T-helper 2 cell (primary cell): ENCODE measurements at places on chromosomes 3 and 15.

- no peak for DNase-seq
Observed at GRCh38 chr3:142003291-142003690, 126.8 kb downstream of the ATP1B3 start.

DNA sequence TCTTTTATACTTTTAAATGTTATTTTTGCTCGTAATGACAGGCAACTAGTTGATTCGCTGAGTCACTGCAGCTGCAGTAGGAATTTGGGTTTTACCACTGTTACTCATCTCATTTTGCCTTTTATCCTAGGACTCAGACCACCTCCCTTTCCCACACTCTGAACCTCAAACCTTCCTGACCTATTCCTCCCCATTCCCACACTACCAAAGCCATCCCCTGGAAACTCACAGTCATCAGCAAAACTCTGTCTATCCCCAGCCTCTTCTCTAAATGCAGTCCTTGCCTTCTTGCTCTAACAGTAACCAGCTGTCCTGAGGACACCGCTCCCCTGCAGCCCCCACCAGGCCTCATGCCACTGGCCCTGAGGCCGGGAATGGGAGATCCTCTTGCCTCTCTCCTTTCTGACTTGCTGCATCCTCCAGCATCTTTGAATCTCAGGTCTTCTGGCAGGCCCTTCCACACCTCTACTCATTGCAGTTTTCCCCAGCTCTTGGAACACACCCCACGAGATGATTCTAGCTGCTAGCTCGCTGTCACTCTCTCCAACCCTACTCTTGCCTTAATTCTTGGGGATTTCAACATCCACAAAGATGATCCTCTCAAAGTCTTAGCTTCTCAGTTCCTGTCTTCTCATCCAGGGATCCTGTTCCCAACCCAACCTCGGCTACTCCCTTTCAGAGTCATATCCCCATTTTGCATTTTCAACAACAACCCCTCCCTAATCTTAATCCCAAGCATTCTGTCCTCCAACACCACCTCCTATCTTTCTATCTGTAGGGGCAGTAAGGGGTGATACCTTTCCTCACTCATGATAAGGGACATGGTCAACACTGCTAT is 55.9 kb upstream of the C3orf80 start:
- DNase-seq = no peak

DNA sequence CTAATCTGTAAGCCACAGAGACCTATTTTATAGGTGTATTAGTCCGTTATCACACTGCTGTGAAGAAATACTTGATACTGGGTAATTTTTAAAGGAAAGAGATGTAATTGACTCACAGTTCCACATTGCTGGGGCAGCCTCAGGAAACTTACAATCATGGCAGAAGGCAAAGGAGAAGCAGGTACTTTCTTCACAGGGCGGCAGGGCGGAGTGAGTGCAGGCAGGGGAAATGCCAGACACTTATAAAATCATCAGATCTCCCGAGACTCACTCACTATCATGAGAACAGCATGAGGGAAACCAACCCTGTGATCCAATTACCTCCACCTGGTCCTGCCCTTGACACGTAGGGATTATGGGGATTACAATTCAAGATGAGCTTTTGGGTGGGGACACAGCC is 108.7 kb downstream of the GALK2 start:
- no peak for DNase-seq

GRCh38 chr3:124887177-124887931 is at the start of gene ITGB5:
Gene ITGB5, minus strand, starts transcription at chr3:124887365. Its CDS starts 365 bp downstream, at chr3:124887000.
- DNase-seq = peak; percentile 15

DNA sequence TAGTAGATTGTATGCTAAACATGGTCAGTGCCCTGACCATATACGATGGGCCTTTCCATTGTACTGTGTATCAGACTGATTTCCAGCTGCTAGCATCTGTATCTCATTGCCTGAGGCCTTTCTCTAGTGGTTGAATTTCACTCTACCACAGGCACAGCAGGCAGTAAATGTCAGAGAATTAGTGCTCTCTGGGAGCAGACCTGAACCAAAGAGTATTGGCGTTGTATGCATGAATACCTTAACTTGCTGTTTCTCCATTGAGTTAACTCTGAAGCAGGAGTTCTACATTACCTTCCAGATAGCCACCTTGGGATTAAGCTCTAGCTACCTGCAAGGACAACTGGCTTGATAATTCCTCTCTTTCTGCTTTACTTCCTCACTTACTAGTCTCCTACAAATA is 439.2 kb upstream of the EPHA3 start:
- no peak for DNase-seq

- DNase-seq = no peak
Observed at GRCh38 chr3:121330634-121331033, 215.2 kb downstream of the POLQ start.

DNA sequence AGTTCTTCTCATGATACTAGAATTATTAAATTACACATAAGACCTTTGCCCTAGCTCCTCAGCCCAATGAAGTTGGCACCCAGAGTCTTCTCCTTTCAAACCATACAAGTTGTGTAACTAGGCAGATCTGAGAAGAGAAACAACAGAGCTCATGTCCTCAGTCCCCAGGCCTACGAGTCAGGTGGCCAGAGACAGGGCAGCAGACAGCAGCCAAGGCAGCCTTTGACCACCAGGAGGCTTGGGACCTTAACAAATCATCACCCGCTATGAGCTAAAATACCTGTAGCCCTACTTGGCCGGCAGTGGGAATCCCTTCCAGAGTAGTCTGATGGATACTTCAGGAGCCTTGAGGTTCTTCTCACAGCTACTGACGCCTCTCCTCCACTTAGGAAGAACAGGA is 18.3 kb downstream of the STIMATE start:
- DNase-seq = no peak

- DNase-seq = no peak
Observed at GRCh38 chr3:10666621-10667020, 149.4 kb upstream of the SLC6A11 start.

- DNase-seq = no peak
Observed at GRCh38 chr3:36674816-36675215, 89.5 kb downstream of the DCLK3 start.

- DNase-seq = no peak
Observed at GRCh38 chr3:185479373-185479945, 19.4 kb downstream of the TMEM41A start.

- DNase-seq = no peak
Observed at GRCh38 chr3:117473981-117474538, 764.5 kb downstream of the TUSC7 start.

DNA sequence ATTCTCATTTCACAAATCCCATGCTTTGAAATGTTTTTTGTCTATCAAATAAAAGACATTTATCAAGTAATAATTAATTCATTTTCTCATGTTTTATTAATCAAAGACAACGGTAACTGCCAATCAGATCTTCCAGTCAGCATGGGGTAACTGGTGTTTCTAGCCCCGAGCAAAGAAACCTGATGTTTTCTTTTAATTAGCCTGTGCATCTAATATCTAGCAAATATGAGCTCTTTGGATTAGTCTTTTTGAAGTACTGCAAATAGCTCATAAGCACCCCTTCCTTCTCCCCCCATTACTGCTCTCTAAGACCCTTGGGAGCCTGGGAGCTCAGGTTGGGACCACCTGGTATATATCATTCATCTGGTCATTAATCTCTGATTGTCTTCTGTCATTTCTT is 43.1 kb upstream of the SRGAP3 start:
- no peak for DNase-seq

DNA sequence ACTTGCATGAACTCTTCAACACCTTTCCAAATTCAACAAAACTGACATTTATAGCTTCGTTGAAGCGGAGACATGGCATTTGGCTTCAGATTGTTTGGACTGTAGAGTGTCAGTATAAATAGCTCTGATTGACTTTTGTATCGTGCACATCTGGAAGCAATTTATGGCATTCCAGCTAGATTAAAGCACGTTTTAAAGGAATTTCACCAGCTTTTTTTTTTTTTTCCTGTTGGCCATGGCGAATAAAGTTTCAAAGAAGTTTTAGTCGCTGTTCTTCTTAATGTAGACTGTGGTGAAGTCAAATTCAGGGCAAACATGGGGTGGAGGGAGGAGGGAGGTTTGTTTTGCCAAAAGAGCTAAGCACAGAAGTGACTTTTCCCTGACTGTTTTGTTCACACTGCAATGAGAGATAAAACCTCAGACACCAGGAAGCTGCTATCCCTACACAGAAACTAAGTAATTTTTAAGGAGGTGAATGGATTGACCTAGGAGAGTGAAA is 391.0 kb upstream of the RARB start:
- no peak for DNase-seq

DNA sequence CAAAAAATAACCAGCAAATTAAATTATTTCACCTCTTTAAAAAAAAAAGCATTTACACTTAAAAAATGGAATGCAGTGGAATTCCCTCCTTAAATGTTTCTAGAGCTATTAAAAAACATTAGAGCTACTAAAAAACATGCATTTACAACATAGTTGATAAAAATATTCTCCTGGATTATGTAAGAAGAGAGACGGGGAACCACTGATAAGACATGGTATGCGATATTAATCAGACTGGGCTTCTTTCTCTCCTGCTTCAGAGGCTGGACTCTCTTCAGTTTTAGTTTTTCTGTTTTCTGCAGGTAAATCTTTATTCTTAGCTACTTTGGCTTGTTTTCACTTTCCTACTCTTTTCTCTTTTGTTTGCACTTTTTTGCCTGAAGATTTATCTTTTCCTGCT is 40.4 kb upstream of the WDR49 start:
- no peak for DNase-seq

- no peak for DNase-seq
Observed at GRCh38 chr3:169448501-169448900, 215.0 kb downstream of the MECOM start.

DNA sequence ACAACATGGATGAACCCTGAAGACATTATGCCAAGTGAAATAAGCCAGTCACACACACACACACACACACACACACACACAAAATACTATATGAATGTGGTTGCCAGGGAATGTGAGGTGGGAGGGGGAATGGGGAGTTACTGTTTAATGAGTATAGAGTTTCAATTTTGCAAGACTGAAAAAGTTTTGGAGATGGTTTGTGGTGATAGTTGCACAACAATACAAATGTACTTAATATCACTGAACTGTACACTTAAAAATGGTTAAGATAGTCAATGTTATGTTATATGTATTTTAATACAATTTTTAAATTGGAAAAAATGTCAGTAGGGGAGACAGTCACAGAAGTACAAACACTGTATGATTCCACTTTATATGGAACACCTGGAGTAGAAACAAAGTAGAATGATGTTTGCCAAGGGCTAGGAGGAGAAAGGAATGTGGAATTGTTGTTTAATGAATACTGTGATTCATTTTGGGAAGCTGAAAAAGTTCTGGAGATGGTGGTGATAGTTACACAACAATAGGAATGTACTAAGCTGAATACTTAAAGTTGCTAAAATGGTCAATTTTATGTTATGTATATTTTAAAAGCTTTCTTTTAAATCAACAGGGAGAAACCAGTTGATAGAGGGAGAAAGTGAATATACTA is 76.6 kb downstream of the RPL39L start:
- no peak for DNase-seq

DNA sequence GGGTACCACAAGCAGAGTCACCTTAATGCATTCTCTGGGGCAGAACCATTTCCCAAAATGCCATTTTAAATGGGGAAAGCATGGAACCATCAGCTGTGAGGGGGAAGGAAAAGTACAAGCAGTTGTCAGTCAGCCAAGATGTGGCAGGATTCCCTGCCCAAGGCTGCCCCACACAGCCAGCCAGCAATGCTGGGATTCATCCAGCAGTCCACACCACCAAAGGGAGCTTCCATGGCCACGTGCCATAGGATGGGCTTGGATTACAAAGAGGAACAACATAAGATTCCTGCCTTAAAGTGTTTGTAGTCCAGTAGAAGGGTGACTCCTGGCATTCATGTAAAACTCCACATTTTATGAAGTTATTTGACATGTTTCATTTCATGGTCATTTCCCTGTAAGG is 233.3 kb downstream of the SHOX2 start:
- DNase-seq = no peak

GRCh38 chr3:133548090-133548489 is 25.4 kb upstream of the CDV3 start:
- no peak for DNase-seq

GRCh38 chr3:88912294-88912877 is 195.0 kb upstream of the EPHA3 start:
- no peak for DNase-seq

GRCh38 chr3:17118771-17119170 is 234.0 kb downstream of the PLCL2 start:
- no peak for DNase-seq

GRCh38 chr15:101083336-101084045 is 164.3 kb downstream of the LRRK1 start:
- no peak for DNase-seq

DNA sequence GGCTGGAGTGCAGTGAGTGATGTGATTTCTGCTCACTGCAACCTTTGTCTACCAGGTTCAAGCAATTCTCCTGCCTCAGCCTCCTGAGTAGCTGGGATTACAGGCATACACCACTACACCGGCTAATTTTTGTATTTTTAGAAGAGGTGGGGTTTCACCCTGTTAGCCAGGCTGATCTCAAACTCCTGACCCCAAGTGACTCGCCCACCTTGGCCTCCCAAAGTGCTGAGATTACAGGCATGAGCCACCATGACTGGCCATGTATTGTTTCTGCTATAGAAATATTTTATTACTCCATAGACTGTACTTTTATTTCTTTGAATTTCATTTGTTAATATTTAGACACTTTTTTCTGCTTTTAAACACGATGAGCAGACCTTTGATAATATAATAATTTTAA is 60.4 kb downstream of the GTF2E1 start:
- no peak for DNase-seq

DNA sequence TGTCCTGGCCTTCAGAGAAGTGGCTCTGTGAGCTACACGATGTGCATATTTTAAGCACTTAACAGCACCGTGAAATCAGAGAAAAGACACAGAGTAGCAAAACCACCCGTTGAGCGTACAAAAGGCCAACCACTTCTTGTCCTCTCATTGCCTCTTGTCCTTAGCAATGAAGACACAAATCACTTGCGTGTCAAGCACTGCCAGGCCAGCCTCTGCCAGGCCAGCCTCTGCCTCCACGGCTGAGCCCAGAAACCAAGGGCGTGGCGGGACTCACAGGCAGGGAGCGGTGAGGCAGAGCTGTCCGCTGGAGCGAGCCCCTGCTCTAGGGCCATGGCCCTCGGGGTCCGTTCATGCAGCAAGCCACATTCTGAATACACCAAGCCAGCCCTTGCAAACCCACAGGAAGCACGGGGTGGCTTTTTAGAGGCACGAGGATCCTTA is 4.0 kb downstream of the MUC4 start:
- DNase-seq = no peak

- DNase-seq = no peak
Observed at GRCh38 chr15:52480990-52481389, 47.7 kb downstream of the MYO5A start.

DNA sequence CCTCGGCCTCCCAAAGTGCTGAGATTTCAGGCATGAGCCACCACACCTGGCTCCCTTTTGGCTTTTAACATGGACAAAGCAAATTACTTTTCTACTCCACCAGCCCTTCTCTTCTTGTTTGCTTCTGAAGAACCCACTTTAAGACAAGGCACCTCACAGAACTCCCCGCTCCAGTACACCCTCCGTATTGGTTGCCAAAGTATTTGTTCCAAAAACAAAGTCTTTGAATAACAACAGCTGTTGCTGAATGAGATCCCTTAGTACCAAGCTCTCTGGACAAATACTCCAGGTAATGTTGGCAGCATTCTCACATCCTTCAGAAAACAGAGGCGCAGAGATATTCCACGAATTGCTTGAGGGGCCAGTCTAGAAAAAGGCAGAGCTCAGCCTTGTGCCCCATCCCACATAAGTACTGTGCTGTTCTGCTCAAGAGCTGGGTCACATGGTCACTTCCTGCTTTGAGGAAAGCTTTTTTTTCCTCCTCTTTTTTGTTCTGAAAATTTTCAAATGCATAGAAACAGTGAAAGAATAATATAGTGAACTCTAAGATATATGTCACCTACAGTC is 7.3 kb upstream of the CHCHD6 start:
- DNase-seq = no peak

- no peak for DNase-seq
Observed at GRCh38 chr3:109685084-109686079, 348.0 kb upstream of the DPPA4 start.
